Activated T-cell treated with anti-CD3 and anti-CD28 coated beads, Interleukin-2, amount 50 U/mL, for 72 hours (primary cell): ENCODE measurements at places on chromosomes 11 and 22.
A peak's percentile ranks its signal among the peaks of the same experiment; 100 is the strongest.

GRCh38 chr11:2301631-2302305 is at the start of the genes C11orf21 and TSPAN32:
TSS of gene C11orf21 (minus strand) at chr11:2301918. CDS start at chr11:2301808, 110 bp downstream.
TSS of gene TSPAN32 (plus strand) at chr11:2302013. CDS start at chr11:2302150, 137 bp downstream.
- peak; percentile 82 for DNase-seq

GRCh38 chr11:1660111-1660867 is 30.7 kb downstream of the KRTAP5-5 start:
- no peak for DNase-seq

GRCh38 chr11:45073685-45074141 is 72.7 kb upstream of the PRDM11 start:
- no peak for DNase-seq

GRCh38 chr11:45666648-45667642 is 1.5 kb upstream of the CHST1 start:
- no peak for DNase-seq

GRCh38 chr11:45156741-45157140 is 10.3 kb downstream of the PRDM11 start:
- DNase-seq, result no peak

- no peak for DNase-seq
Observed at GRCh38 chr11:44972746-44973435, 22.2 kb upstream of the TP53I11 start.

- no peak for DNase-seq
Observed at GRCh38 chr11:17472467-17472866, 4.2 kb downstream of the ABCC8 start.

DNA sequence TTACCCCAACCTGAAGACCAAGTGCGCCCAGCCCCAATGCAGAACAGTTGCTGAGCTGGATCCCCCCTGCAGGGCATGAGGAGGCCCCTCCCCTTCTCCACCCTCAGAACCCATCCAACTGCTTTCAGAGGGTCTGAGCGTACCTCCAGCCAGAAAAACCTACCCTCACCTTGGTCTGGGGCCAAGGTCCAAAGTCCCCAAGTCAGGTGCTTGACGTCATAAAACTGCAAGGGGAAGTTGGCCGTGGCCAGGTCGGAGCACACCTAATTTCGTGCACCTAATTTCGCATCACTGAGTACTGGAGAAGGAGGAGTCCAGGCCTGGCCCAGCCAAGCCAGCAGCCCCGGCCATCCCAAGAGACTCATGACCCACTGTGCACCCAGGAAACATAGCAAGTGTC is 289.8 kb downstream of the CTTN start:
- no peak for DNase-seq

DNA sequence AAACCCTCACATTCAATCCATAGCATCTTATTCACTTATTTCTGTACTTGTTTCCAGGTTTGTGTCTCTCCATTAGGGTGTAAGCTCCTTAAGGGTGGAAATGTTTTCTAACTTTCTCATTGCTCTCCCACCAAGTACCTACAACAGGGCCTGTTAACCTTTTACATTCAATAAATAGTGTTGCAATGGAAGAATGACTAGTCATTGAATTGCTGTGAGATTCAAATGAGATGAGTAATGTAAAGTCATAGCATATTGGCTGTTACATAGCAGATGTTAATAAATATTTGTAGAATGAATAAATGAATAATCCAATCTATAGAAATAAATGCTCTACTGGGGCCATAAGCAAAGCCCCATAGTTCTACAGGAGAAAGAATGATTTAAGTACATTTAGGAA is 75.4 kb upstream of the DDI1 start:
- DNase-seq, result no peak

DNA sequence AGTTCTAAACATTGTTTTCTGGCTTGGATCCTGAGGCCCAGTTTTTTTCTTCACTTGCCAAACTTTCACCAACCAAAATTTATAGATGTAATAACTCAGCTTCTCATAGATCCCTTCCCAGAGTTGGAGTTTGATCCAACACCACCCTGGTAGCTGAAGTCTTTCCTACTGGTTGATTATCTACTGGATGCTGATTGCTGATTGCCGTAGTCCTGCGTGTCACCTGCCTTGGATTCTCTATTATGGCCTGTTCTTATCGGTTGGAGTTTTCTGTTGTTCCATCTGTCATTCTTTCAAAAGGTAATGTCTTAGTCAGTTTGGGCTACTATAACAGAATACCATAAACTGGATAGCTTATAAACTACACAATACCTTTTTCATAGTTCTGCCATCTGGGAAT is 17.3 kb upstream of the OR6X1 start:
- no peak for DNase-seq

GRCh38 chr11:60764879-60765278 is 8.2 kb downstream of the MS4A15 start:
- DNase-seq, result no peak

DNA sequence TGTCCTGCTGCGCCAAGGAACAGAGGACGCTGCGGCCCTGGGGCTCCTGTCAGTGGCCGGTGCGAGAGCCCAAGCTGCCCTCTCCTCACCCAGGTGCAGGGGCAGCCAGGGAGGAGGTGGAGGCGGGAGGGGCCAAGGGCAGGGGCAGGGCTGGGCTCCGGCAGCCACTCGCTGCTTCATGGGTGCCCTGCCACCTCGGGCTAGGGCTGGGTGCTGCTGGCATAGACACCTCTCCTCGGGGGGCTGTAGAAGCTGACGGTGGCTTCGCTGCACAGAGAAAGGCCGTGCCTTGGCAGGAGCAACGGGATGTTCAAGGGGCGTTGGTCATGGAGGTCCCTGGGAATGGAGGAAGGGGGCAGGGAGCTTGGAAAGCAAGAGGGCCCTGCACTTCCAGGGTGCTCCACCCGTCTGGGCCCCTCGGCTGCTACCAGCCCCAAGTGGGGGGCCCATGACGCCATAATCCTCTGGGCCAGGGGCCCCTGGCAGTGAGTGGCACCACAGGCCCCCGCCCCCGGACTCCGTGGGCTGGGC is 1.6 kb upstream of the TBX1 start:
- no peak for DNase-seq
